ENCODE measurements at places on chromosomes 2 and 18.
A peak's percentile ranks its signal among the peaks of the same experiment; 100 is the strongest.

GRCh38 chr2:55518841-55519165 is 715 bp upstream of the CFAP36 start:
- DNase-seq, result no peak

DNA sequence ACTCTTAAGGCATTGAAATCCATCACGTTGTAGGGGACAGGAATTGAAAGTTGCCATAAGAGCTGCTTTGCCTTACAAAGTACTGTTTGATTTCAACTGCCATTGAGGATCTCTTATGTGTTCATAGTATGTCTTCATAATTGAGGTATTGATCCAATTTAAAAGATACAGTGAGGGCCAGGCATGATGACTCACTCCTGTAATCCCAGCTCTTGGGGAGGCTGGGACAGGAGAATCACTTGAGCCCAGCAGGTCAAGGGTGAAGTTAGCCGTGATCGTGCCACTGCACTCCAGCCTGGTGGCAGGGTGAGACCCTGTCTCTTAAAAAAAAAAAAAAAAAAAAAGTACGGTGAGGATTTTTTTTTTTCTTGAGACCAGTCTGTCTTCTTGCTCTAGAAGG is 91.7 kb upstream of the EML6 start:
- DNase-seq, result no peak

DNA sequence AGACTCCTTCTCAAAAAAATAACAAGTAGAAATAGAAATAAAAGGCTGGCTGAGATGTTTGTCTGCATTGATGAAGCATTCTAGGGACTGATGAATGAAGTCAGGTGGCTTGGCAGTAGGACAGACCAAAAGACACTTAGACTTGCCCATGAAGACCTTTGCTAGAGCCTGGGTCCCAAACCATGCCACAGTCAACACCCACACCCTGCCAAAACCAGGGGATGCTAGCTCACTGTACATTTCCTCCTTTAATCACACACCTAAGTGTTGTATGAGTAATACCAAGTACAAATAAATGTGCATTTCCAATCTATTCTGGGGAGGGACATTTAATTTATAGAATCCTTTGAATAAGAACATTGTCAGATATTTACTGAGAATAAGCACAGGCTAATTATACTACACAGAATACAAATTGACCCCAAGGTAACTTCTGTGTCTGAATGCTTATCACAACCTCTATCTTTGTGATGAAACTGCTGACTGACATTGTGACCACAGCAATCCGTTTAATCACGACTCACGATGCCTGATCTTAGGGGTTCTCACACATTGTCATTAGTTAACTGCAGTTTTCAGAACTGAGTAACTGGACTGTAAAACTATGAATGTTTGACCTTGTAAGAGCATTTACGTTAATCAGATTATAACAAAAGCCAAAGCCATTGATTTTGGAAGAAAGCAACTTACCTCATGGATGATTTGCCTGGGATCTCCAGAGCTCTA is 10.5 kb upstream of the NOL10 start:
- DNase-seq, result no peak

DNA sequence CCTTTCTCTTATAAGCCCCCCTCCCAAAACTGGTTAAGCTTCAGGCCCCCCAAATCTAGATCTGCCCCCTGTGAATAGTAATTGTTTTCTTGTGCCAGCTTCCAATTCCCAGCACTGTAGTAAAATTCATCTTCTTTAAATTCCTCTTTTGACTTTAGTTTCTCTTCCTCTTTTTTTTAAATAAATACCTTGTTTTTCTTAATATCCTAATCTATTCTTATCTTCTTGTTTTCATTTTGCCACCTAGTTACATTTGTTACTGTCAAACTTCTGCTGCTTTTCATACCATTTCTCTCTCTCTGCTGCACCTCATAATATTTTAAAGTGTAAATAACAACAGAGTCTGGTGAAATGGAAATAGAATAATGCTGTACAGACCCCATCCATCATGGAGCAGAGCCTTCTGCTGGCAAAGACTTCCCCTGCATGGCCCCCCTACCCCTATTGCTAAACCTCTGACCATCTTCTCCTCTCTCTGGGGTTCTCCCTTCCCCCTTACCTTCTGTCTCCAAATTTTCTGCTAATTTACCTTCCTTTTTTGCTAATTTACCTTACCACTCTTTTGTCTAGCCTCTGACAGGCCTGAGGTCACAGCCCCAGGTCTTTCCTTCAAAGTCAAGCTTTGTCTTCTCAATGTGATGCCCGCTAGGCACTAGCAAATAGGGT is 94.9 kb upstream of the PAPOLG start:
- peak; percentile 49 for DNase-seq

- peak; percentile 18 for DNase-seq
Measured at GRCh38 chr18:63342206-63342605, 22.6 kb upstream of the BCL2 start.

DNA sequence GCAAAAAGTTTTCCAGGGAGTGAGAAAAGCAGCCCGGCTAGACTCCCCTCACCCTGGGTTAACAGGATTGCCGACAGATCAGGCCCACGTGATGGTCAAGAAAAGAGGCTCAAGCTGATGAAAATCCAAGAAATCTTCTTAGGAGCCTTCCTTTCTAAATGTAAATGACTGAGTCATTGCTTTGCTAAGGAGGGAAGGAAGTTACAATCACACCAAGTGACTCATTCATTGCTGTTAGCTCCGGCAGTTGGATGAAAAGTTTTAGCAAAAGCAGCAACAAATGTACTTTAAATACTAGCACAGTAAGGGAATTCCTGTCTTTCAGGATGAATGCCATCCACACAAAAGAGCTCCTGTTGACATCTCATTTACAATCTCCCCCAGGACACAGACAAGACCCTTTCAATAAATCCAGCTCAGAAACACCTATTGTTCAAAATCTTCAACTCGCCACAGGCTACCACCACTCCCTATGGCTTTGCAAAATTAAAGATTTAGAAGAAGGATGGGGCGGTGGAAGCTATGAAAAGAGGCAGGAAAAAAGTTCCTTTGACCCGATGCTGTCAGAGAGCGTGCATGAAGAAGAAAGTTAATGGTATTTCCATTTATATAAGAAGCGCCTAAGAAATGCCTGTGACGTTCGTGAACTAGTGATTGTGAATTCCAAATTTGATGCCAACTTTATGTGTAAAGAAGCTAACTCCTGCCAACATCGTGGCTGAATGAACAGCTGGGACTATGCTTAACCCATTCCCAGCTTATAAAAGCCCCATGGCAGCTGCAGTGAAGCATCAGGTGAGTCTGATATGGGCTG is 153.7 kb downstream of the TGIF1 start:
- peak; percentile 98 for DNase-seq

GRCh38 chr2:193943406-193943960 is 1713.5 kb upstream of the SLC39A10 start:
- no peak for DNase-seq

GRCh38 chr2:69304656-69305055 is 82.4 kb downstream of the GFPT1 start:
- DNase-seq, result no peak

DNA sequence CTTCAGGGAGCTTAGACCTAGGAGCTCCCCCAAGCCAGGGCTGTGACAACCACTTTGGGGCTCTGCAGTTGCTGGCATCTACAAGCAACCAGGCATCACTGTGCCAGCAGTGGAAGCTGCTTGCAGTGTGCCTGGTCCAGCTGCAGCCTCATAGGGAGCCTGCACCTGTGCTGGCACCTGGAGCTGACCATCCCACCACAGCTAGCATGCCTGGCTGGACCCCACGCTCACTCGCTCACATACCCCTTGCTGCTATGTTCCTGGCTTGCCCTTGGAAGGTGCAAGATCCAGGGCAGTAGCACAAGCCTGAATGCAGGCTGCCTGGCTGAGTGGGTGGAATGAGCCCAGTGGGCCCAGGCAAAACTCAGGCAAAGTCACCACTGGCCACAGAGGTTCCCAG is 82.5 kb downstream of the ZNF804A start:
- no peak for DNase-seq

DNA sequence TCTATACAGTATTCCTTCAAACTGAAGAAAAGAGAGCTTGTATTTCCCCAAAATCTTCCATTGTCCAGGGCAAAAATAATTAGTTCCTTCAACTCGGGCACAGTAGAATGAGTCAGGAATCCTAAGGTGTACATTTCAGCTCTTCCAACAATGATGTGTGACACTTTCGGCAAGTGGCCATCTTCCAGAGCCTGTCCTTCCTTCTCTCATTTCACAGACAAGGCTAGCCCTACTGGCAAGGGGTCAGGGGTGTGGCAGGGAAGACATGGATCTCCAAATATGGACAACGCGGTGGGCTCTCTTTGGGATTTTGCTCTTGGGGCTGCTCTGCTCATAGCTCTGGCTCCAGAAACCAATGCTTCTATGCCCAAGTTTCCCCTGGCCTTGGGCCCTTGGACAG is 6.0 kb downstream of the B4GALT6 start:
- DNase-seq, result no peak

DNA sequence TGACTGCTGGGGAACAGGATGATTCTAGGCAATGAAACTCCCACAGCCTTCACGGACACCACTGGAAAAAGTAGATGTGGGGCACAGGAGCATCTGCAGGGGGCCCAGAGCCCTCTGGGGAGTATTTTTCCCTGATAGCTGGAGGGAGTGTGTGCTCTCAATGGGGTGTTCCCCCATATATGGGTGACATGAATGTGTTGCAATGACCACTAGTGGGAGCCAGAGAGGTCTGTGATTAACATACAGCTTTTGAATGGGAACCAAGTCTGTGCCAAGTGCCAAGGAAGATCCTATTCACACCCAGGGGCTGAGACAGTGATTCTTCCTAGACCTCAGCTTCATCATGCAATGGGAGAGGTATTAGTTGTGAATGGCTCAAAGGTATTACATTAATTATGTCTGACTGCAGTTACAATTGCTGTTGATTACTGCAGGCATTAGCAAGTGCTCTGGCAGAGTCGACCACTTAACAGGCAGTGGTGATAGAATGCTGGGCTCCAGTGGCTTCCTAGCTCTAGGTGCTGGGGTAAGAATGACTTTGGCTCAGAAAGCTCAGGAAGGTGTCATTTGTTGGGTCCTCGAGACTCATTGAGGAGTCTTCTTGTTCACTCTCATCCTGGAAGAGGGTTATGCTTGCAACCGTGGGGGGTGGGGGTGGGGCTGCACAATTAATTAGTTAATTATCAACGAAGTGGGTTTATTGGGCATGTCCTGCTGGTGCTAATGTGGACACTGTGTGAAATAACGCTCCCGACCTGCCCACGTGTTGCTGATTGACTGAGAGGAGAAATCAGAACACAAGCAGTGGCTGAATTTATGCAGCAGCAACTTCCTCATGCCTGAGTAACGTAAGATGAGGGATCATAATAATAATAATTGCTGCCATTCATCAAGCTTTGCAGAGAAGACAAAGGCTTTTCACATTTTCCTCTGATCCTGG is 194.1 kb downstream of the CLIP4 start:
- DNase-seq, result peak; percentile 83

DNA sequence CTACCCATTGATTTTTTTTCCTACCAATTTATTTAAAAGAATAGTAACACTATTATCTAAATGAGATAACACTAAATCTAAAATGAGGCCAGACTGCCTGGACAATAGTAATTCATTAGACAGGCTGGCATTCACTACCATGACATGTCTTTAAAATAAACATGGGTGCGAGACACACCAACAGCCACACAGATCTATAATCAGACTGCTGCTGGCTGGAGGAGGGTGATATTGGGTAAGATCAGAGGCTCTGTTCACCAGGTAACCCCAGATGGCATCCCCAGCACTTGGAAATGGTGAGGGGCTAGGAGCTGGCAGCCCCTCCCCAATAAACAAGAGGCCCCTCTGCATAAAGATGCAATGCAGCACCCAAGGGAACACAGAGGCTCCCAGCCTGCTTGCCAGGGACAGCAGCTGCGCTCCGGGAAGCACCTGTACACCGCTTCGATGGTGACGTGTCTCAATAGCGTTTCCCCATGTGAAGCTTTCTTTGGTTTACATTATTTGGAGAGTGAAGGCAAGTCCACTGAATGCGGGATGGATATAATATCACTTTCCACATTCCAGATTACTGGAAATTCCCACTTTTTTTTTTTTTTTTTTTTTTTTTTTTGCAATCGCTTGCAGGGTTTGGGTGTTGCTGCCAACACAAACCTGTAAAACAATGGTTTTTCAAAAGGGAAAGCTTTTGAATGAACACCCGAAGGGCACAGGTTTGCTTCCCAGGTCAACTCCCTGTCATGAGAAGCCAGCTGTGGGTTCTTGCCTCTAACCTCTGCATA is 159.0 kb downstream of the ZNF516 start:
- DNase-seq, result no peak

- DNase-seq, result no peak
Measured at GRCh38 chr2:95262896-95263542, 11.2 kb upstream of the PROM2 start.

GRCh38 chr2:758073-758820 is 81.0 kb upstream of the TMEM18 start:
- DNase-seq, result no peak

- DNase-seq, result no peak
Measured at GRCh38 chr2:20496076-20496872, 49.4 kb downstream of the RHOB start.

GRCh38 chr2:218798767-218799504 is 17.0 kb downstream of the CYP27A1 start:
- no peak for DNase-seq

DNA sequence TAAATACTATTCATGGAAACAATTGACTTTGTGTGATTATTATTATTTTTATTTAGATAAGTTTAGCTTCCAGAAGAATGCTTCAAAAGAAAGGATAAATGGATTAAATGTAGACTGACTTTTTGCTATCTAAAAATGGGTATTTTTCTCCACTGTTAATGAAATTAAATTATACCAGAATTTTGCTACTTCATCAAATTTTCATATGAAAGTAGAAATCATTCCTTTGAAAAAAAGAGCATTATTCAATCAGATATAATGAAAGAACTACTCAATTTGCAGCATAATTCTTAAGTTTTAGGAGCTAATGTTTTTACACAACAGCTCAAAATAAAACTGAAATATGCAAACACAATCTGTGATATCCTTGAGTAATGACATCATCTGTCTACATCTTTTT is 1424.6 kb downstream of the DPP10 start:
- no peak for DNase-seq

- DNase-seq, result no peak
Measured at GRCh38 chr2:230258483-230258882, 32.9 kb downstream of the SP140 start.

DNA sequence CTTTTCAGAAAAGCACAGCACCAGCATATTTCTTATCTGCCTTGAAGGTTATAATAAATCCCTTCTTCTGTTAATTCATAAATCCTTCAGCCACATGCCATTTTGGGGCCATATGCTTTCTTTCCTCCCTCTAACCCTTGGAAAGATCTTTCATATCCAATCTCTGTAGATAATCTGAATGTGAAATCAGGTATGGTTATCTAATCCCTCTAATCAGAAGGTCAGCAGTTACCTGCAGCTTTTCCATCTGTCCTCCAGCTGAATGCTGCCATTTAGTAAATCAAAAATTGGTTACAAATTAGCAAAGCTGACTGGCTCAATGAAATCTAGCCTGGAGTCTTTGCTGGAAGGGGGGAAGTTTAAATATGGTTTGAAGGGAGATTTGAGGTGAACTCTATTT is 230.5 kb downstream of the PIK3C3 start:
- DNase-seq, result no peak

- peak; percentile 50 for DNase-seq
Measured at GRCh38 chr2:226307487-226308322, 491.9 kb downstream of the IRS1 start.

Data from inflammatory macrophage treated with lipopolysaccharide for 4 hours (primary cell).